ENCODE measurements at places on chromosomes 2 and 18.

DNA sequence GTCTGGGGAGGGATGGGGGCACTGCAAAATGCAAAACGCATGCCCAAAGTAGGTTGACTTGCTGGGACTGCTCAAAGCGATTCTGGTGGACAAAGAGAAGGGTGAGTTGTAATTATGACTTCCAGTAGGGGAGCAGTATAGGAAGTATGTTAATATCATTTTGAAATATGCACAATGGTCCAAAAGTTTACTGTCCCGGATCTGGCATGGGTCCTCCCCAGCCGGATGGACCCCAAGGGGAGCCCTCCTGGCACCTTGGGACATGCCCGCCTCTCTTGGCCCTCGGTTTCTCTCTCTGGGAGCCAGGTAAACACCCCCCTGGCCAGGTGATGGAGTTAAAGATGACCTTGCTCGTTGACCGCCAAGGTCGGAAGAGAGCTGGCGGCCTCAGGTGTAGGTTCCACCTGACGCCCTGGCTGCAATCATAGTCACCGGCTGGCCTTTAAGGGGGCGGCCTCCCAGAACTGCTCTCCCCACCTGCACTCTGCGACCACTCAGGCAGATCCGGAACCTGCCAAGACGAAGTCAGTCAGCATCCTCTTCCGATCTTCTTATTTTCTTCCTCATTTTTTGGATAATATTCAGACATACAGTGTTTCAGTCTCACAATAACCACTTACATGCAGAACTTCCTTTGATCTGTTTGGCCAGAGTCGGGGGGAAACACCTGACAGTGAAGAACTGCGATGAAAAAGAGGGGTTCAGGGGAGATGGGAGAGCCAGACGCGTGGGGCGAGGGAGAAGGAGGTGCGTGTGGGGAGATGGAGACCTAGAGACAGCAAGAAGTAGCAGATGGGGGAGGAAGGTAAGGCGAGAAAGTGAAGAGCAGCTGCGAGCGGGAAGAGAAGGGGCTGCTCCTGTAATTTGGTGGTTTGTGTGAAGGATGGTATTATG, 148.3 kb downstream of the MEIS1 start:
- DNase-seq, result no peak

DNA sequence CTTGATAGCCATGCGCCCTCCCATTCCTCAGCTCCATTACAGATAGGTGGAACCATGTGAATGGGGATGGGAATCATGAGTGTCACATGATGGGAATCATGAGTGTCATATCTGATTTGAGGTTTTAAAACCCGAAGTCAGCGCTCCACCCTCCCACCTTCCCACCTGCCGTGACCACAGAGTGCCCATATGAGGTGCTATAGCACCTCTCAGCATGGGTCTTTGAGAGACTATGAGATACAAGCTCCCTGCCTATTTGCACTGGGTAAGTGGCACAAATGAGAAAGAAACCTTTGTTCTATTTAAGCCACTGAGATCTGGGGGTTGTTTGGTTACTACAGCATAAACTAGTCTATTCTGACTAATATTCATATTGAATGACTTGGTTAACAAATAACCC, 78.5 kb upstream of the PTPRM start:
- no peak for DNase-seq

GRCh38 chr18:62607302-62607701, 84.5 kb downstream of the ZCCHC2 start:
- DNase-seq, result no peak

GRCh38 chr2:152658221-152658620, 59.0 kb downstream of the PRPF40A start:
- no peak for DNase-seq

DNA sequence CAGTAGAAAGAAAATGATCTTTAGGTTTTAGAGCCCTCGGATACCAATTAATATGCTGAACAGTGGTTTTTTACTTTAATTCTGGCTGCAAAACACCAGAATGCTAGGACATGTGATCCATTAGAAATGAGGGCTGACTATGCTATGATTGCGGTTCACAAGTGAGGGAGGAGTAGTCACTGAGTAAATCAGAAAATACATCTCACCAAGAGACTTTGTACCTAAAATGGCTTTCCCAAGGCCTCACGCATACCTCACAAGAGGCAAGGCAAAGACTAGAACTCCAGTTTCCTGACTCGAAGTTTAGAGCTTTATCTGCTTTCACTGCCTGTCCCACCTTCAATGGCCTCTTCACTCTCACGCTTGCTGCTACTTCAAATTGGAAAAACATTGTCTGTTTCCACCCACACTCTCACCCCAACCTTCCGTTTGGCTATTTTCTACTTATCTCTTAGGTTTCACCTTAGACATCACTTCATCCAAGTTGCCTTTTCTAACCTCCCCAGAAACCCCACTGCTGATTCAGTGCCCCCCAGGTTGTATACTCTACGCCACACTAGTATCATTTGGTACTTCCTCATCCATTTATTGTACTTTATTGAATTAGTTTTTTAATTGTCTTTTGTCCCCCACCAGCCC, 5.1 kb upstream of the MBD2 start:
- no peak for DNase-seq

- no peak for DNase-seq
Observed at GRCh38 chr2:105181282-105181681, 60.3 kb upstream of the GPR45 start.

GRCh38 chr18:30965237-30965636, 77.3 kb downstream of the DSC3 start:
- DNase-seq, result no peak

DNA sequence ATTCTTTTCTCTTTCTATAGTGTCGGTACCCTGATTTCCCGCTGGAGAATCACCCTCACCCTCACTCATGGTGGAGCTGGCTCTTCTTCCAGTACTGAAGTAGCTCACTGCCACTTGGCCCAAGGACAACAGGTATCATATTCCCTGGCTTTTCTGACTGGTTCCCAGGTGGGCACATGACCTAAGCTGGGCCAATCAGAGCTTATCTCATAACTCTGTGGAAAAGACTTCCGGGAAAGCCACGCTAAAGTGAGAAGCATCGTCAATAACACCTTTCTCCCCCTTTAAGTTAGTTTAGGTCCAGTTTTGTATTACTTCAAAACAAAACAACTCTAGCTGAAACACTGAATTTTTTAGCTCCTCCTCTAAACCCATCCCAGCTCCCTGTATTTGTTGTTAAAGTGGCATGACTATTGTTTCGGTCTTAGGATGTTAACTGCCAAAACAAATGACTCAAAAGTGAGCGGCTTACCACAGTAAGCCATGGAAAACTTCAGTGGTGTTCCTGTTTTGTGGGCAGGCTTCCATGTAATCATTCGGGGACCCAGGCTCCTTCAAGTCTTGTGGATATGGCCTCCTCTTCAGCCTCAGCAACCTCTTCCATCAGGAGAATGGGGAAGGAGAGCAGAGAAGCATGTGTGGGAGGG, 137.4 kb upstream of the DLX2 start:
- DNase-seq, result no peak

DNA sequence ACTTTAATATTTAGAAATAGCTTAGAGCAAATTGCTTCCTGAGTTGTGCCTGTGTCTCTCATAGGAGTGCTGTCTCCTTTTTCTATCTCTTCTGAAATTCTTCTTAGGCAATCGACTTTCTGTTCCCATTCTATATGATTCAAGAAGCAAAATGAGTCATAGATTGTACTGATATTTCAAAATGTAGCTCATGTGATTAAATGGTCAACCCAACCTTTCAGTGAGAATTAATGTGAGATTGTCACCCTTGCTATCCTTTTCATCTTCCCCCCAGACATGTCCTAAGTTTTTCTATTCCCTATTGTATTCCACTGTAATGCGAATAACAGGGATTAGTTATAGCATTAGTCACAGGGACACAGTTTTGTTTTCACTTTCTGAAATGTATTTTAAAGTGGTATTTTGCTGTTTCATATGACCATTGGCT, 413.6 kb downstream of the THSD7B start:
- no peak for DNase-seq

DNA sequence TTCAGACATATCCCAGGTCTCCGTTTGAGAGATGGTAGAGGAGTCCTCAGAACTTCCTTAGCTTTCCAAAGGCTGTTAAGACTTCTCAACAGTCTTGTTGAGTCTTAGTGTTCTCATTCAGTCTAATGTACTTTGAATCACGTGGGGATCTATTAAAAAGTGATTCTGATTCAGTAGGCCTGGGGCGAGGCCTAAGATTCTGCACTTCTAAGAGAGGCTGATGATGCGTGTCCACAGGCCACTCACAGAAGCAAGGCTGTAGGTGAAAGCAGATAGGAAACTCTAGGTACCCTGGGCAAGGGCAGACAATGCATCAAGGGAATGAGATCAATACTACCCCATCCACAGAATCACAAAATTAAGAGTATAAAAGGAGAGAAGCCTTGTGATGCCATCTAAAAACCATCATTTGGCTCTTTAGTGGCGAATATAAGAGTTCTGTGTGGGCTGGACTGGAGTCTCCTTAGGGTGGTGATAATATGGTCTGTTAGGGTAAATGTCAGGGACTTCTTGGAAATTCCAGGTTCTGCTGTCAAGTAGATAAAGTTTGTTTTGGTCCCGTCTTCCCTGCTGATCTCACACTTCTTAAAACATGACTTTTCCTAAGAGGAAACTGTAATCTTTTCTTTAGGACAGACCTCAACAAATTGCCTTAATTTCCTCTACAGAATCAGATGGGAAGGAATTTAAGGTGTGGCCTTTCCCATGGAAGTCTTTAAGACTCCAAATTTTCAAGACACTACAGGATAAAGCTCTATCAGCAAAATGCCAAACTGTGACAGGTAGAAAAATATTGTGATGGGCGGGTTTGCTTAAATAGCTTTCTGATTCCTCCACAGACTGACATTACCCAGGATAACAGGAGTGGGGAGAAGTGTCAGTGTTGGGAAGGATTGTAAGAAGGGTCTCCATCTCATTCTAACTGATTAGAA, 45.7 kb upstream of the NEMP2 start:
- no peak for DNase-seq

GRCh38 chr2:231399853-231400680, 4.6 kb downstream of the B3GNT7 start:
- no peak for DNase-seq

- peak; percentile 11 for DNase-seq
Observed at GRCh38 chr2:55518841-55519165, 715 bp upstream of the CFAP36 start.

- DNase-seq, result no peak
Observed at GRCh38 chr2:196041786-196042185, 26.9 kb downstream of the DNAH7 start.

- no peak for DNase-seq
Observed at GRCh38 chr18:79938196-79938595, 13.3 kb downstream of the SLC66A2 start.

- DNase-seq, result no peak
Observed at GRCh38 chr18:55265984-55266383, 306.7 kb upstream of the CCDC68 start.

- no peak for DNase-seq
Observed at GRCh38 chr2:102366406-102367112, 11.0 kb downstream of the IL18R1 start.

DNA sequence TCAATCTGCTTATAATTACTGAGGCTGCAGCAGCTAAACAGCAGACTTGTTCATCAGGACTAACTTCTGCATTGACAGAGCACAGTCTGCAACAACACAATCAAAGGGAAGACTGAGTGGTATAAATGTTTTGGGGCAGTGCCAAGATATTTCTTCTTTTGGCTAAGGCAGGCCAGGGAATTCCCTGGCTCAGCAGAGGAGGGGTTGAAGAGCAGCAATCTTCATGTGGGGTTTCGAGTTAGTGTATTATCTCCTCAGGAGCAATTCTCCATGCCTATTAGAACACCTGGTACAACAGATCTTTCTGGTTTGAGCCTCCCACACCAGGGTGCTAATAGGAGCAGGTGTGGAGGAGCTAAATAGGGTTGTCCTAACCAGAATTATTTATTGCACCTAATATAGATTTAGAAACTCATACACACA, 103.0 kb upstream of the STK17B start:
- DNase-seq, result no peak

DNA sequence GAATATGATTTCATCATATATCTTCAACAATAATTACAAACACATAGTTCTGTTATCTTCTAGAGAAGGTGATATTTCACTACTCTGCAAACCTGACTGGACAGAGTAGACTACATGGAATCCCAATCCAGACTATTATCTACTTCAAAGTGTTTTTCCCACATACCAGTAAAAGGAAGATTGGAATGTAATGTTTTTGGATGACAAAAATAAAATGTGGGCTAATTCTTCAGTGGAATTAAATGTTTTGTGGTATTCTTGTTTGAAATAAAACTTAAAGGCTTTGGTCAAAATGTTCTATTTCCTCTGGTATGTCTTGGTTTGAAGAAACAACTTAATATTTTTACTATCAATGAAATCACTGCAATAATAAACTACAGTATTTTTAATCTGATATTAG, 22.1 kb downstream of the COL5A2 start:
- no peak for DNase-seq

DNA sequence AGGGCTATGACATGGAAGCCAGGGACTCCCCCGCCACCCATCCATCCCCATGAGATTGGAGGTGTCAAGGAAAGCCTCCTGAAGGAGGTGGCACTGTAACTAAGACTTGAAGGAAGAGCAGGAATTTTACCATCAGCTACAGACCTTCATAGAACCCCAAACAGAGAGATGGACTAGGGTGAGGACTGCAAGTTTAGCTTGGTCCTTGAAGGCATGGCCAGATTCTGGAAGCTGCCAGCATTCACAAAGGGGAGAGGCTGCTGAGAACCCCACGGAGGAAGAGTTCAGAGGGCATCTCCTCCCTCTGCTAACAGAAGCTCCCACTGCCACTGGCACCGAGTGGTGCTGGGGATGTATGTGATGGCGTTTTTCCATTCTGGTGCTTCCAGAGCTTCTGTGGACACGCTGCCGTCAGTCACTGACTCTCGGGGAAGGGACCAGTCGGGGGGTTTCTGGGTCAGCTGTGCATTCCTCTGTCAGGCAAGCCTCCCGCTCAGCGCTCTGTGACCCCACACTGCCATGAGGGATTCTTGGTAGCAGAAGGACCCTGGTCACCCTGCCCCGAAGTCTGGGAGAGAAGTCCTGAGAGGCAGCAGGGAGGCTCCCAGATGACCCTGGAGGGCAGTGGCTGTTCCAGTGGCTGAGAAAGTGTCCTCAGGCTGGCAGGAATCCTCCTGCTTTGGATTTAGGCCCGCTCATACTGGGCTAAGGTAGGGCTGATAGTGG, 18.1 kb downstream of the TMEM185B start:
- no peak for DNase-seq

GRCh38 chr2:129829588-129829987, 149.9 kb upstream of the RAB6C start:
- DNase-seq, result no peak

All from DMS 273 treated with DMSO at 0.1 percent for 48 hours (cell line).